ENCODE measurements at places on chromosomes 7 and 10. TPM values are rescaled to one million over a fixed set of nuclear protein-coding genes. Genes with fewer than 3 reads are reported as not detected.

The LIPM gene
- total RNA-seq = not detected

The CHN2 gene
- total RNA-seq = 0.86 TPM

The TSPAN15 gene
- 0.52 TPM for total RNA-seq

The HK1 gene
- 40.8 TPM for total RNA-seq

The MEOX2 gene
- total RNA-seq = not detected

The PRKRIP1 gene
- 59.1 TPM for total RNA-seq

The MOGAT3 gene
- total RNA-seq = not detected

The ABHD11 gene
- total RNA-seq = 23.2 TPM

The LRRN3 gene
- not detected for total RNA-seq

All from B cell (primary cell).